Left lung (tissue), 14 donors: ENCODE measurements at places on chromosomes 1 and 21. TPM values are rescaled to one million over a fixed set of nuclear protein-coding genes. Genes with fewer than 3 reads are reported as not detected.

The AMY1B gene
- 5.2 TPM for total RNA-seq

The CATSPERE gene
- 0.92 TPM for total RNA-seq

The LRRC71 gene
- 0.38 TPM for total RNA-seq

The CYYR1 gene
- total RNA-seq: 20.4 TPM

DNA sequence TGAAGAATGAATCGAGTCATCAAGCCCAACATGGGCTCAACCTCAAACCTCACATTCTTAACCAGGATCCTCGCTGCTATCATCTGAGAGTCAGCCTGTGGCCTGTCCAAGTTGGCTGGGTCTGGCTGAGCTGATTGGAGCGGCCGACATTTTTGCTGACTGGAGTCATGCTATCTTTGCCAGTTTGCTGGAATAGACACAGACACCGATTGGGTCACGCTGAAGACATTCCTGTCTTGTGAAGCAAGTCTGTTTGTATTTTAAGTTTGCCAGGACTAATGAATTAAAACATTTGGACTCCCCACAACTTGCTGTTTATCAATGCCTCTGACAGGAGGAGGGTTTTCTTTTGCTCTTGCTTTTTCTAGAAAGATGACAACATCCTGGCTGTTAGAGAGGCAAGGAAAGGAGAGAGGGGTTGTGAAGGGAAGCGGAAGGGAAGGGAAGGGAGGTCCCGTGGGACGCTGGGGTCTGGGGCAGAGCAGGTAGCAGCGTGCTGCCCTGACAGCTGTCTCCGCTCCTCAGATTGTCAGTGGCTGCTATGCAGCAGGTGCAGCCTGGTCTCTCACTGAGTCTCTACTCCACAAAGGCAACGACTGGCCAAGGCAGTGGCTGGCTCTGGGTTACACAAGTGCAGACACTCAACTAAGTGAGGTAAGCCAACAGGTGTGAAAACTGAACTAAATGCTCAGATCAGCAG lies at the start of gene MAP3K7CL:
TSS of gene MAP3K7CL (plus strand) at position 375 of the 700 bp plus-strand sequence. CDS start 2,701 bp downstream, outside the sequence.
- H3K36me3 ChIP-seq: no peaks in the 10 kb centered on the region
- no peak within 1 kb of the TSS for H3K4me3 ChIP-seq
- peak within 1 kb of the TSS; percentile 42 for H3K27ac ChIP-seq
- H3K27me3 ChIP-seq: no peaks in the 10 kb centered on the region
- H3K4me1 ChIP-seq: no peaks in the 10 kb centered on the region

DNA sequence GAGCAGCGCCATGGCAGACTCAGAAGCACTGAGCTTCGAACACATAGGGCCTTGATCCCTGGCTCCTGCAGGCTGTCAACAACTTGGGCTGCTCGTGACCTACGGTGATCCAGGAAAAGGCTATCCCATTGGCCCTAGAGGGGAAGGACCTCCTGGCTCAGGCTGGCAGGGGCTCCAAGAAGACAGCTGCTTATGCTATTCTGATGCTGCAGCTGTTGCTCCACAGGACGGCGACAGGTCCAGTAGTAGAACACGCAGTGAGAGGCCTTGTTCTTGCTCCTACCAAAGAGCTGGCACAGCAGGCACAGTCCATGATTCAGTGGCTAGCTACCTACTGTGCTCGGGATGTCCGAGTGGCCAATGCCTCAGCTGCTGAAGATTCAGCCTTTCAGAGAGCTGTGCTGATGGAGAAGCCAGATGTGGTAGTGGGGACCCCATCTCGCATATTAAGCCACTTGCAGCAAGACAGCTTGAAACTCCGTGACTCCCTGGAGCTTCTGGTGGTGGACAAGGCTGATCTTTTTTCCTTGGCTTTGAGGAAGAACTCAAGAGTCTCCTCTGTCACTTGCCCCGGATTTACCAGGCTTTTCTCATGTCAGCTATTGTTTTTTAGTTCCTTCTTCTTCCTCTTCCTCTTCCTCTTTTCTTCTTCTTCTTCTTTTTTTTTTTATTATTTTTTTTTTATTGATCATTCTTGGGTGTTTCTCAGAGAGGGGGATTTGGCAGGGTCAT lies 18.9 kb downstream of the ITLN2 start:
- no peaks in the 10 kb centered on the region for H3K27me3 ChIP-seq
- no peak overlapping the region for H3K27ac ChIP-seq
- H3K4me1 ChIP-seq: no peaks in the 10 kb centered on the region
- H3K36me3 ChIP-seq: no peaks in the 10 kb centered on the region
- DNase-seq: no peak
- no peak overlapping the region for H3K4me3 ChIP-seq

- H3K27me3 ChIP-seq: no peaks in the 10 kb centered on the region
- peak; percentile 90 for DNase-seq
- H3K4me3 ChIP-seq: peak within 1 kb of the TSS; percentile 59
Measured at GRCh38 chr1:94819945-94820746, at the start of gene SLC44A3. Gene SLC44A3 (plus strand): TSS chr1:94820357. CDS start chr1:94820452, 95 bp downstream.

DNA sequence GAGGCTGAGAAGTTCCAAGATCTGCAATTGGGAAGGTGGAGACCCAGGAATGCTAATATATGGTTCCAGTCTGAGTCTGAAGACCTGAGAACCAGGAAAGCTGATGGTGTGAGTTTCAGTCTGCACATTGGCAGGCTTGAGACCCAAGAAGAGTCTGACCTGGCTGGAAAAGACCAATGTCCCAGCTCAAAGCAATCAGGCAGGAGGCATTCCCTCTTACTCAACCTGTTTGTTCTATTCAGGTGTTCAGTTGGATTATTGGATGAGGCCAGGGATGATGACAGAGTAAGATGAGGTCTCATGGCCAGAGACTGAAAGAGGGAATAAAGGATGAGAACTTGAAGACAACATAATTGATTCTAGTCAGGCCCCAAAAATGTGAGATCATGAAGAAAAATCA lies 50.1 kb downstream of the SPATA46 start:
- H3K27me3 ChIP-seq: no peaks in the 10 kb centered on the region
- no peaks in the 10 kb centered on the region for H3K36me3 ChIP-seq
- peak overlapping the region; percentile 84 for H3K27ac ChIP-seq
- peaks cover 30% of the 10 kb centered on the region for H3K4me1 ChIP-seq
